ENCODE measurements at places on chromosomes 6 and 20. TPM values are rescaled to one million over a fixed set of nuclear protein-coding genes. Genes with fewer than 3 reads are reported as not detected.

The GHRH gene
- total RNA-seq, result not detected

The NOX3 gene
- total RNA-seq, result not detected

The NKAIN2 gene
- not detected for total RNA-seq

The NFYA gene
- 28.1 TPM for total RNA-seq

The BMP5 gene
- total RNA-seq, result not detected

The PREP gene
- total RNA-seq, result 52.9 TPM

The FRMD1 gene
- total RNA-seq, result not detected

The BEND6 gene
- not detected for total RNA-seq

The BPIFA1 gene
- total RNA-seq, result not detected

The ADGRB3 gene
- 0.14 TPM for total RNA-seq

The LST1 gene
- 14.6 TPM for total RNA-seq

The TSHZ2 gene
- total RNA-seq, result 23.0 TPM

Data from activated T-helper 2 cell treated with anti-CD3 and anti-CD28 coated beads, Interferon-gamma antibody, Interleukin-2, Interleukin-4, amounts not matched to agents 10 μg/mL and 5 μg/mL and 100 μg/mL, durations not matched to agents 14 hours and 24 hours and 36 hours (primary cell).